ENCODE measurements at places on chromosomes 11 and 22.

- DNase-seq, result no peak
Measured at GRCh38 chr11:29293825-29294224, 723.0 kb downstream of the KCNA4 start.

DNA sequence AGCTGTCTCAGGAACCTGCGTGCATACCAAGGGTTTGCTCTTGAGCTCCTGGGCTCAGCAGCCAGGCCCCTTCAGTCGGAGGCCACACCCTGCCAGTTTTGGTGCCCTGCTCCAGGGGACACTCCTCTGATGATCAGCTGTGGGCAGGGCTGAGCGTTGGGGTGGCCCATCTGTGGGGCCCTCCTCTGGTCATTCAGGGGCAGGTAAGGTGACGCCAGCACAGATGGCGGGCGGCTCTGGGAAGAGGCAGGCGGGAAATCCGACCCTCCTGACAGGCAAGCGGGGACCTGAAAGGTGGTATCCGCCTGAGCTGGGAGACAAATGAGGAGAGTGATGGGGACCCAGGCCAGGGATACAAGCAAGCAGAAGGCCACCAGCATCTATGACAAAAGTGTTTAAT, 3.8 kb upstream of the MFNG start:
- DNase-seq, result no peak

DNA sequence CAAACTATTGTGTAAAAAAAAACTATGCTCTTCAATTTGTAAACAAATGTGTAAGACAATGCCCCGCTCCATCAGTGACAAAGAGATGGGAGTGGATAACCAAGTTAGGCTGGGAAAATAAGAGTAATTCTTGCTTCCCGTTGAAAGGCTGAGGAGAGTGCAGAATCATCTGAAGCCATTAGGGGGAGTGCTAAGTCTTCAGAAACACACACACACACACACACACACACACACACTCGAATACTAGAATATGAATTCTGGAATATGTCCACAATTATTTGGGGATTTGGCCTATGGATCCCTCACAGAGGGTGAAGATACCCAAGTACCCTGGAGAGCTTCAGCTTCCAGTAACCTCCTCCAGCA, 27.8 kb upstream of the ROBO3 start:
- DNase-seq, result no peak

- DNase-seq, result no peak
Measured at GRCh38 chr11:70018816-70019215, 59.3 kb upstream of the ANO1 start.

DNA sequence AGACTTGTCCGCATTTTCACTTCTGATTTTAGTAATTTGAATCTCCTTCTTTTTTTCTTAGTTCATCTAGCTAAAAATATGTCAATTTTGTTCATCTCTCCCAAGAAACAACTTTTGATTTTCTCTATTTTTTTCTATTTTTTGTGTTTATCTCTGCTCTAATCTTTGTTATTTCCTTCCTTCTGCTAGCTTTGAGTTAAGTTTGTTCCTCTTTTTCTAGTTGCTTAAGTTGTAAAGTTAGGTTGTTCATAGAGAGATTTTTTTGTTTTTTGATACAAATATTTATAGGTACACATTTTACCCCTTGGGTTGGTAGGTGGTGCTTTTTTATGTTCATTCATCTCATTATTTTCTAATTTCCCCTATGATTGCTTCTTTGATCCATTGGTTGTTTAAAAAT, 22.1 kb upstream of the XKR3 start:
- DNase-seq, result no peak

DNA sequence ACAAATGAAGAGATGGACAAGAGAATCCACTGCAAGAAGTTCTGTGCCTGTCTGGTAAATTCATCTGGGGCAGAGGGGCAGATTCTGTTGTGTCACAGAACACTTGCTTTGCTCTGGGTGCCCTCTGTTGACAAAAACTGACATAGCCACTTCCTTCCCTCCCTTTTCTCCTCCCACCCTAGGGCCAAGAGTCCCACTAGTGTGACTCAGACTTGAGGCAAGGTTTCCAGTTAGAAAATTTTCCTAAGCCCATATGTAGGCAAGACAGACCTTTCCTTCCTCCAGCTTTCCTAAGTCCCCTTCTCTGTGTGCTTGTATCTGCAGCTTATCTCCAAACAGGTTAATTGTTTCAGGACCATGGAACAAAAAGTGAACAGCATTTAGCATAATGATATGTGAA, 106.8 kb downstream of the RBFOX2 start:
- DNase-seq, result peak; percentile 35

DNA sequence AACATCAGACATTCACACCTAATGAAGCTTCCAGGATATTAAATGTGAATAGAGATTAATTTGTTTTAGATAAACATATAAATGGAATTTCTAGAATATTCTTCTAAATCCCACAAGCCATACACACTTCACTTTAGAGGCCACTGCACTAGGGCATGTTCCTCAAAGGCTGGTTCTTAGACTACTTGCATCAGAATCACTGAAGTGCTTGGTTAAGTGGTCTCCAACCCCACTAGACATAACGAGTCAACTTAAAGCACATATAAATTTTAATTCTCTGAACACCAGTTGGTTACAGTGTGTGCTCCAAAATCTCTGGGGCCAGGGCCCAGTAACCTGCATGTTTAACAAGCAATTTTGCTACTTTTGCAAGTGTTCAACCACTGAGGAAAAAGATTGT, 7.9 kb upstream of the ALKBH8 start:
- no peak for DNase-seq

- DNase-seq, result no peak
Measured at GRCh38 chr22:19807161-19807913, 46.8 kb downstream of the TBX1 start.

GRCh38 chr11:7871056-7871455, 60.0 kb downstream of the OR10A6 start:
- no peak for DNase-seq

- DNase-seq, result no peak
Measured at GRCh38 chr11:134742224-134742612, 330.2 kb upstream of the B3GAT1 start.

- DNase-seq, result no peak
Measured at GRCh38 chr11:128614026-128614425, 26.7 kb upstream of the ETS1 start.

DNA sequence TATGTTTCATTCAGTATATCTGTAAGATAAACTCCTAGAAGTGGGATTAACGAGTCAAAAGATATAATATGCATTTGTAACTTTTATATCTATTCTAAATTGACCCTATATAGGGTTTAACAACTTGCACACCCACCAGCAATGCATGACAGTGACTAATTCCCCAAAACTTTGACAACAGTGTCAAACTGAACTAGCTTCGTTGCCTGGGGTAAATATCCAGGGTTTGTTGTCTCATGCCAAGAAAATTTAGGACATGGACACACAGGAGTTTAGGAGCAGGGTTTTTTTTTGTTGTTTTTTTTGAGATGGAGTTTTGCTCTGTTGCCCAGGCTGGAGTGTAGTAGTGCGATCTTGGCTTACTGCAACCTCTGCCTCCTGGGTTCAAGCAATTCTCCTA, 5.1 kb downstream of the SNU13 start:
- DNase-seq, result no peak

GRCh38 chr11:7514099-7514591, 346 bp downstream of the PPFIBP2 start:
- peak; percentile 10 for DNase-seq

DNA sequence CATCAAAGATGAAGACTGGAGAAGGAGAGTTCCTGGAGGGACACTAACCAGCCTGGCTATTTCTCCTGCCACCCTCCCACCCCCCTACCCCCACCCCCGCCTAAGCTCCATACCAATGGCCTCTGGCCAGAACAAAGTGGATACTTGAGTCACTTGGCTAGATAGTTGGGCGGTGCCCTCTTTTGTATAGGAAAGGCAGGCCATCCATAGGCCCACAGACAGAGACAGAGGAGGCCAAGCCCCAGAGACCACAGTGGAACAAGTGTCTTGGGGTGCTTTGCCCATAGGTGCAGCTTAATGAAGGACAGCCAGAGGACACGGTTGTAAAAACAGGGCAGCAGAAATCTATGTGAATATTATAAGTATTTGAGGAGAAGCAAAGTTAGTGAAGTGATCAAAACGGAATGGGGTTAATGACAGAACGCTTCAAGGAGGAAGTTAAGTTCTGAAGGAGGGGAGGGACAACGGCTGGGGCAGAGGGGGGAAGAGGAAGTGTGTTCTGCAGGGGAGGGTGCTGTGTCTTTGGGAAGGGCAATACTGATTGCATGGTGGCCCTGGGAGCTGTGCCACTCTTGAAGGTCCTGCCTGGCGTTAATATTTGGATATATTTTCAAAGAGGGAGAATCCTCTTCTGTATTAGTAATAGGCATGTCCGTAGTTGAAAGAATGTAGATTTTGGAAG, 32.7 kb downstream of the FLI1 start:
- DNase-seq, result peak; percentile 17

GRCh38 chr11:124380585-124380984, 3.7 kb downstream of the OR8B2 start:
- DNase-seq, result no peak

DNA sequence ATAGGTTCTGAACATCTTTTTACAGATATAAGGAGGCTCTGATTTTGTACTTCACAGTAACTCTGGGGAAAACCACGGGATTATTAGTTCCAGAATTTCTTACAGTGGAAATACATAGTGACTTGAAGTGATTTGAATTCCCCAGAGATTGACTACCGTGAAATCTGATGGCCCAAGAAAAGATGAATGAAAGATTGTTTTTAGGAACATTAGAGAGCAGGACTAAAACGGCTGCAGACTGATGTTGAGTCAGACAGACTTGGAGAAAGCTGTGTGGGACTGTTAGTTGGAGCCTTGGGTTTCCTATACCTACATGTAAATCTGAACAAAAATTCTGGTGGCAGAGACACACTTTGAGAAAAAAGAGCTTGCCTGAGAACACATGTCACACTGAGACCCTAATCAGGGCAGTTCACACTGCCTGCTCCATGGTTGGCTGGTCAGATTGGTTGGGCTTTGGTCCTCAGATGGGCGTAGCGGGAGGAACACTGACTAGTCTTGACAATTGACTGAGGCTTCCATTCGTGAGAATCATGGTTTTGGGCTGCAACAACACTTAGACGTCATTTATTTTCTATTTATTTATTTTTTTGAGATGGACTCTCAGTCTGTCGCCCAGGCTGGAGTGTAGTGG, 6.8 kb downstream of the PPP6R3 start:
- DNase-seq, result no peak

DNA sequence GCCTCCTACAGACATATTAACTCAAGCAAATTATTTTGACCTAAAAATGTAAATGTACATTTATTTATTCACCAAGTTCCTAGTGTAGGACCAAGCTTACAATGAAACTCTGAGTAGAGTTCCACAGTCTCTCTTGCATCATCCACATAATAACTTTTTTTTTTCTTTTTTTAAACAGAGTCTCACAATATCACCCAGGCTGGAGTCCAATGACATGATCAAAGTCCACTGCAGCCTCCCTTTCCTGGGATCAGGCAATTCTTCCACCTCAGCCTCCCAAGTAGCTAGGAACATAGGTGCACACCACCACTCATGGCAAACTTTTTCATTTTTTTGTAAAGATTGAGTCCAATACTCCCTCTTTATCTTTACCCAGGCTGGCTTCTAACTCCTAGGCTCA, 28.0 kb downstream of the FEZ1 start:
- DNase-seq, result no peak

DNA sequence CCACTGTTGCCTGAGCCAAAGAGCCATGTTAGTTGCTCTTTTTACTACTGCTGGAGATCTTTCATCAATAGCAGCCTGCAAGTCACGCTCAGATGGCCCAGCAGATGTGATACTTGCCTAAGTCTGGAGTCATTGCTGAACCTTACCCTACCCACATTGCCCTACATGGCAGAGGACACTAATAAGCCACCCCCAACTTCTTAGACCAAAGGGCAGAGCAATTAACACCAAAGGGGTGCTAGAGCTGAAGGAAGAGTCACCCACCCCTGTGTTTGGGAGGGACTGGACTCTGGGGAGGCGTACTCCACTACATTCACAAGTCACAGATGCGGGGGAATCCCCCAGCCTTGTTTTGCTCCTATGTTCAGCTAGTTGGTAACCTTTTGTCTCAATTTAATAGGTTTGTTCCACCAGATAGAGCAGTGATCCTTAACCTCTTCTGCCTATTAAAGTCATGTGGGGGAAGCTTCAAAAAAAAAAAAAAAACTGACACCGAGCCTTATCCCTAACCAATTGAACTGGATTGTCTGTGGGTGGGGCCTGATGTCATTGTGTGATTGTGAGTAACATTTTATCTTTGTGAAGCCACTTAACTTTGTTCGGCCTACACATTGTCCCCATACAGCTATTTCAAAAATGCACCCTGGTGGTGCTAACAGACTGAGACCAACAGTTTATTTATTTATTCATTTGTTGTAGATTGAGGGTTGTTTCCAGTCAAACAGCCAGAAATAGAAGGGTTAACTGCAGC, 13.1 kb downstream of the ADM start:
- DNase-seq, result no peak

DNA sequence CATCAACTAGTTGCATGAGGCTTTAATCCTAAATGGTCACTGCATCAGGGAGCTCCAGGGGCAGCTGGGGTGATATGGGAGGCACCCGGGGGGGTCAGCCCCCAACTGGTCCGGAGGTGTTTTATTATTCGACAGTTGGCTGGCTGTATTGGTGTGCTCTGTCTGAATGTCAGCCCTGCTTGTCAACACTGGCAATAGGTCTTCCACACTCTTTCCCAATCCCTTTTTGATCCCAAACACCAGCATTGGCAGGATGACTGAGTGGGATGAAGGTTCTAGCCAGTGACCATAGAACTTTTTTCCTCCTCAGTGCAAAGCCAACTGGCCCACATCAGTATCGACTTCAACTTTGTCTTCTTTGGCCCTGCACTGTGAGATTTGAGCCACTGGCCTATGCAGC, 8.9 kb upstream of the LDLRAD3 start:
- no peak for DNase-seq

DNA sequence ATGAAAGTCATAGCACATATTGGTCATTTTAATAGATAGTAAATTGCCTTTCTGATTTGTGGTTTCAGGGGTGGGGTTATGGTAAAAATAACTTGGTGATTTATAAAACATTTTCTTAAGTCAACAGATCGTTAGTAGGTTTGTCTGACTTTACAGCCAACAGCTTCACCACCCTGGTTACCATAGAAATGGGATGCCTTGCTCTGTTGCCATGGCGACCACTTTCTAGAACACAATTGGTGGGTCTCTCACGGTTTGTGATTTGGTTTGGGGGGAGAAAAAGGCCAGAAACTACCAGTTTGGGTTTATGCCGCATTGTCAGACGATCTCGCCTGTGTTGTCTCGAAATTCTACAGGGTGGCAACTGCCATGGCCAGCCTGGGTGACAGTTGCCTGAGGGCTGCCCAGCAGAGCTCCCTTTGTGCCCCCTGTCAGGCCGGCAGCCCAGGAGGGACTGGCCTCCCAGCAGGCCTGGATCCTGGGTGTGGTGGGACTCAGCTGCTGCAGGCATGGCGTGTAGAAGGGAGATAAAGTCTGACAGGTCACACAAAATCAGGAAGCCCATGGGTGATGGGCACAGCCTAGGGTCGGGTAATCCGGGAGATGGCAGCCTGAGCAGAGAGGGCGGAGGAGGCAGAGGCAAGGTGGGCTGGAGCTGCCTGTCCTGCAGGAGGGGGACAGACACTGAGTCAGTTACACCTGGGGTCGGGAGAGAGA, 30.9 kb downstream of the KCNC1 start:
- DNase-seq, result no peak
